ENCODE measurements at places on chromosomes 6 and 20.

- no peak for DNase-seq
These were observed 53.7 kb upstream of the TMX4 start for GRCh38 chr20:8073024-8073832.

GRCh38 chr6:53373638-53374037 lies 24.9 kb upstream of the ELOVL5 start:
- no peak for DNase-seq

GRCh38 chr6:143642403-143642802 lies 35.4 kb upstream of the PHACTR2 start:
- no peak for DNase-seq

DNA sequence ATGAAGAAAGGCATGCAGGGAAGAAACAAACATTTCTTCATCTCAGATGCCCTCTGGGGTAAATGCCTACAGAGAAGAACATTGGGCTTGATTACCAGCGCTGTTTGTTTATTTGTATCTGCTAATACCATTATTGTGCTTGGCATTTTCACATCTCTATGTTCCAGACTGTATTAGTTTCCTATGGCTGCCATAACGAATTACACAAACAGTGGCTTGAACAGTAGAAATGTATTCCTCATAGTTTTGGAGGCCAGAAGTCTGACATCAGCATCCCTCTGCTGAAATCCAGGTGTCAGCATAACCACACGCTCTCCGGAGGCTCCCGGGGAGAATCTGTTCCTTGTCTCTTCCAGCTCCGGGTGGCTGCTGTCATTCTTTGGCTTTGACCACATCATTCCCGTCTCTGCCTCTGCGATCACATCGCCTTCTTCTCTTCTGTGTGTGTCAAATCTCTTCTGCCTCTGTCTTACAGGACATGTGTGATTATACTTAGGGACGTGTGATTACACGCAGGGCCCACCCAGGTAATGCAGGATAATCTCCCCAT lies 241.6 kb upstream of the SUPT3H start:
- DNase-seq = no peak

- no peak for DNase-seq
These were observed 13.8 kb downstream of the SYNGAP1 start for GRCh38 chr6:33433544-33434191.

GRCh38 chr6:39225946-39226437 lies 3.3 kb downstream of the KCNK5 start:
- no peak for DNase-seq

- DNase-seq = no peak
These were observed 97.2 kb downstream of the TMEM242 start for GRCh38 chr6:157226026-157226625.

DNA sequence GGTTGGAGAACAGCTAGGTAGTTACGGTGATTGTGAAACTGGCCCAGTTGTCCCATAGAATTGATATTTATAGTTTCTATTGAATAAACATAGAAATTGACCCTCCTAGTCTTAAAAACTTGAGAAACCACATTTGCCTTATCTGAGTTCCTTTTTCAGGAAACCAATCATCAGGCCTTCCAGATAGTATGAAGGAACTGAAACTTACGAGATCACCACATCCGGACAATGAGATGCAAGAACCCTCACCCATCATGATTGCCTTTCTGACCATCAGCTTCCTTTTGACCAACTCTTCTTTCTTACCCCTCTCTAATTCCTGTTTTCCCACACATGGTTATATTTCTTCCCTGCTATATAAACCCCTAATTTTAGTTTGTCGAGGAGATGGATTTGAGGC lies 21.8 kb downstream of the SLC35F1 start:
- no peak for DNase-seq

DNA sequence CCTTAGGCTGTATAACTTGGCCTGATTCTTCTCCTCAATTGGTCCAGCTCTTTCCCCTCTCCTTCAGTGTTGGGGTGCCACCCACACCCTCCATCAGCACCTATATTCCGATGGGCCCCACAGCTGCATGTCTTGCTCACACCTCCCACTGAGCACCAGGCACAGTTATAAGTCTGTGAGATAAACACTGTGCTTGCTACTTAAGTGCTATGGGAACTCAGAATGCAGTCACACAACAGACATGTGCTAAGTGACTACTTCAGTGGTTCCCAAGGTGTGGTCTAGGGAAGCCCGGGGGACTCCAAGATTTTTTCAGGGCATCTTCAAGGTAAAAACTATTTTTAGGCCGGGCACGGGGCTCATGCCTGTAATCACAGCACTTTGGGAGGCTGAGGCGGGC lies 7.3 kb downstream of the ZC3H12D start:
- no peak for DNase-seq

GRCh38 chr6:167565388-167565787 lies 240.5 kb downstream of the TTLL2 start:
- DNase-seq = no peak

GRCh38 chr6:15350386-15351083 lies 104.7 kb downstream of the JARID2 start:
- DNase-seq = no peak

DNA sequence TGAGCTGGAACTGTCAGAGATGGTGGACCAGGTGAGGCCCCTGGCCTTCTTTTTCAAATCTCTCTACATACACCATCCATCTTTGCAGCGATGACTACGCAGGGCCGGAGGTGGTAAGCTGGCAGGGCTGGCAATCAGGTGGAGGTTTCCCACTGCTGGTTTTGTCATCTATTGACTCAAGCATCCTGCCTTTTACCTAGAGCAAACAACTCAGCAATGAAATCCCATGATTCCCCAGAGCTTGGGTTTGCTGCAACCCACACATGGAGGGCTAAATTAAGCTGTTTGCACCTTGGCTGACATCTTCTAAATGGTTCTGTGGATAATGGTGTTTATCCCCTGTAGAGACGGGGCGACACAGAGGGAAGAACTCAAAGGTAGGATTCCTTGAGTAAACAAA lies 170.2 kb downstream of the SCP2D1 start:
- DNase-seq = peak; percentile 33

GRCh38 chr6:36984581-36985416 lies 1.2 kb downstream of the MTCH1 start:
- no peak for DNase-seq

GRCh38 chr6:8545336-8545735 lies 110.0 kb upstream of the SLC35B3 start:
- no peak for DNase-seq

DNA sequence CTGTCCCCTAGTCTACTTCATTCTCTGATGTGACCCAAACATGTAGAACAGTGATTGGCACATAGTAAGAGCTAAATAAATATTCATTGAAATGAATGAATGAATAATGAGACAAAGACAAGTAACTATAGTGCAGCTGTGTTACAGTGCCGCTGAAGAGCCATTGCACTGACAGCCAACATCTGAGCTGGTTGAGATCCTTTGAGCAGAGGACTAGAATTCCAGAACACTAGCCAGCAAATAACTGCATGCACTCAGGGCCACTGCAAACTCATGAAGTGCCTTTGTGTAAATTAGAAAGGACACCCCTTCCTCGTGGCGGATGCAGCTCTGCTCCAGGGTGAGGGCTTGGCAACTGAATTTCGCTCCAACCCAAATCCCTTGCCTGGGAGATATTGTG lies 230.3 kb upstream of the CDYL start:
- DNase-seq = peak; percentile 25

DNA sequence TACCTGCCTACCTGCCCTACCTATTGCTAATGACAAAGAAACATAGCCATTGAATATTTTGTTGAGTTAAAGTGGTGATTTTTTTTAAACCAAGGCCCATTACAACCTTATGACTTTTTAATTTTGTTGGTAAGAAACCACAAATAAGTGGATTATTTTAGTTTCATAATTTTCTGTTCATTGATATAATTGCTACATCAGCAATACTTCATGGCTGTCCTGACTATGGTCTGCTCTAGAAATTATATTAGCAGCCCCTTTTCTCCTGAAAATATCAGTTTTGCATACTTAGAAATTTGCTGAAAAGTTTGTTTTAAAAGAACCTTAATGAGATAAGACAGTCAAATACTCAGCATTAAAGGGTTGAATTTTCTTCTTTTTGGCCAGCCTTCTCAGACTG lies 106.5 kb downstream of the HIVEP1 start:
- DNase-seq = no peak

DNA sequence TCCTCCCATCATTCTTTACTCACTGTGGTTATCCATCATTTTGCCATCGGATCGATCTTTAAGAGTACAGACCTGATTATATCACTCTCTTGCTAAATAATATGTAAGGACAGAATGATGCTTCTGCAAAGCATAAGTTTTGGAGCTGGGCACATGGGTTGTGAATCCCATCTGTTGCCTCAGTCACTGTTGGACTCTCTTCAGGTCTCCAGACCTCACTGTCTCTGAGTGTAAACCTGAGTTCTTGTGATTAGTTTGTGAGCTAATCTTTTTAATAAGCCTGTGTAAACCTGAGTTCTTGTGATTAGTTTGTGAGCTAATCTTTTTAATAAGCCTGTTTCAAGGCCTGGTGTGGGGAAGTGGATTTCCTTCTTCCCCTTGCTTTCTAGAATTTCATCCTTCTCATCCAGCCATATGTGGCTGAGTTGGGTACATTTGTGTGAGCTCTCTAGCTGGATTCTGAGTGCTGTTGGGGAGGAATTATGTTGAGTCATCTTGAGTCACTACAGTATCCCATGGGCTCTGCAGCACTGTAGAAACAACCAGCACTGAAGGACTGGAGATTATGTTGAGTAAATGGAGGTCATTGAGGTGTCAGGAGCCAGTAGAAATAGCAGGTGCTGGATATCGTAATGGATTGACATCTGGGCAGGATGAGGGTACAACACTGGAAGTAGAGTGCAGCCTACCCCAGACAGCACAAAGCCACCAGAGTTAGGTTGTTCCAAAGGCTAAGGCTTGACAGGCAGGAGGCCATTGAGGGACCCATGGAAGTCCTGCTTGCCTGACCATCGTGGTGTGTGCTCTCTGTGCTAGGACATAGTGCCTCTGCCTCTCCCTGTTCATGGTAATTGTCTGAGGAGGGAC lies 52.4 kb downstream of the SCAND1 start:
- no peak for DNase-seq

GRCh38 chr6:84258866-84259265 lies 31.4 kb upstream of the CEP162 start:
- no peak for DNase-seq

DNA sequence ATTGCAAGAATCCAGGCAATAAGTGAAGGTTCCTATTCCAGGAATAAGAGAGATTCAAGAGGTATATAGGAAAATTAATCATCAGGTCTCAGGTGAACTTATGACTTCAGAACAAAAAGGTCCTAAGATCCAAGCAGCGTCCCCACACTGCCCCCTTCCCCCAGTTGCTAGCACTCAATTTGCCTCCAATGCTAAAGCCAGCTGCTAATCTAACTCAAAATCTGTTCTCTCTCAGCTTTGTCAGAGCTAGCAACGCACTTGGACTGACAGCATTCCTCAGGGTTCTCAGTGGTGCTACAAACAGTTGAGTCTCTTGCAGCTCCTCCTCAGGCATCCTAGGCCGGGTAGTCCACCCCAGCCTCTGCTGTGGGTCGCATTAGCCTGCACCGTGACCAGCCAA lies 148.3 kb downstream of the RFX6 start:
- DNase-seq = no peak

- DNase-seq = no peak
These were observed 38.7 kb upstream of the POU5F1 start for GRCh38 chr6:31209137-31209536.

GRCh38 chr6:112296122-112296521 lies 41.8 kb upstream of the LAMA4 start:
- no peak for DNase-seq

- no peak for DNase-seq
These were observed 21.5 kb upstream of the TAF4 start for GRCh38 chr20:62087227-62087626.

DNA sequence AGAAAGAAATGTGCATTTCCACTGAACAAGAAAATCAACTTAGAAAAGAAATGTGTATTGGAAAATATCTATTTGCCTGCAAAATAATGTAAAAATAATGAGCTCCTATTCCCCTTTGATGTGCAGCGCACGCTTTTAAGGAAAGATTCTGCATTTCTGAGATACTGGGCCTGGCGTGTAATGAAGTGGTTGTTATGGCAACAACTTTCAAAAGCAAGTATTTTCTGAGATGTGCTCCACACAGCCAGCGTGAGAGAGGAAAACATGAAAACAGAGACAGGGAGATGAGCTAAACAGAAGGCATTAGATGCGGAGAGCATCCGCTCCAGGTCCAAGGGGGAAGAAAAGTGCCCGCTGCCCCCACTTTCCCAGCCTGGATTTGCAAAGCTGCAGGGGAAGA lies 39.1 kb upstream of the GTSF1L start:
- DNase-seq = no peak

GRCh38 chr20:25319241-25320034 lies 71.2 kb downstream of the ABHD12 start:
- no peak for DNase-seq

- DNase-seq = no peak
These were observed 210.6 kb upstream of the SOX4 start for GRCh38 chr6:21382821-21383449.
